ENCODE measurements at places on chromosomes 2 and 18.

DNA sequence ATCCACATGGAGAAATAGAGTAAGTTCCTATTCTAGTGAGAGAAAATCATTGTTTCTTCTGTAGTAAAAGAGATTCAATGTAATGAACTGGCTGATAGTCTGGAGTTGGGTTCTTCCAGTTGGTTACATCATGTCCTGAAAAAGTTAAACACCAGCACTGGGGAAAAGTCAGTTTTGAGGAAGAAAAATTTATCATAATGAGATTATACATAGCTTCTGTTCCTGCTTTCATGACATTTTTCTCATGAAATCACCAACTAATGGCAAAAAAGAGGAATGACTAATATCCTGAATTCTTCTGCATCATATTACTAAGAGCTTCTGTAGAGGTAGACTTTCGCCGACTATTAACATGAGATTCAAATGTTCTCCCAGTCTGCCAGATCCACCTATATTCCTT is 69.2 kb upstream of the SLC9A2 start:
- DNase-seq: no peak

- DNase-seq: no peak
These were observed 20.4 kb downstream of the ZRANB3 start for GRCh38 chr2:135510577-135510976.

- DNase-seq: peak; percentile 44
These were observed at the start of gene KIF3C for GRCh38 chr2:25982273-25982967. KIF3C (minus strand) TSS chr2:25982497; CDS start chr2:25981917, 580 bp downstream.

GRCh38 chr2:43370705-43371104 is 144.3 kb upstream of the ZFP36L2 start:
- DNase-seq: no peak

GRCh38 chr18:14031053-14031452 is 101.2 kb downstream of the ZNF519 start:
- no peak for DNase-seq

- no peak for DNase-seq
These were observed 78.2 kb downstream of the ARHGAP28 start for GRCh38 chr18:6807515-6808257.

DNA sequence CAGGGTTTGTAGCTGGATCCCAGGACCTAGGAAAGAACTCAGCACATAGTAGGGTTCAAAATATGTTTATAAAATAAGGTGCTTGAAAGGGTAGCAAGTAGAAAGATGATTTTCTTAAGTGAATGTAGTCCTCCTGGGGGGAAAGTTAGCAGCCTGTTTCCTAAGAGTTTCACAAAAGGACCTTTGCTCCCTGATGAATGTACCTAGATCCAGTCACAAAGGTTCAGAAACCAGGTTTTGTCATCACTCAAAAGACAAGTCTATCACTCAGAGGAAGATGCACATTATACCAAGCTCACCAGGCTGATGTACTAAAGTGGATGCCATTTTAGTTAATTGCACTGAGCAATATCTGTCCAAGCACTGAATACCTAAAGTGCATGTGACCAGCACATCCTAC is 378.2 kb downstream of the BCL11A start:
- no peak for DNase-seq

GRCh38 chr2:60529785-60530627 is 23.4 kb downstream of the BCL11A start:
- DNase-seq: no peak

- no peak for DNase-seq
These were observed 56.4 kb downstream of the MERTK start for GRCh38 chr2:111954602-111955332.

DNA sequence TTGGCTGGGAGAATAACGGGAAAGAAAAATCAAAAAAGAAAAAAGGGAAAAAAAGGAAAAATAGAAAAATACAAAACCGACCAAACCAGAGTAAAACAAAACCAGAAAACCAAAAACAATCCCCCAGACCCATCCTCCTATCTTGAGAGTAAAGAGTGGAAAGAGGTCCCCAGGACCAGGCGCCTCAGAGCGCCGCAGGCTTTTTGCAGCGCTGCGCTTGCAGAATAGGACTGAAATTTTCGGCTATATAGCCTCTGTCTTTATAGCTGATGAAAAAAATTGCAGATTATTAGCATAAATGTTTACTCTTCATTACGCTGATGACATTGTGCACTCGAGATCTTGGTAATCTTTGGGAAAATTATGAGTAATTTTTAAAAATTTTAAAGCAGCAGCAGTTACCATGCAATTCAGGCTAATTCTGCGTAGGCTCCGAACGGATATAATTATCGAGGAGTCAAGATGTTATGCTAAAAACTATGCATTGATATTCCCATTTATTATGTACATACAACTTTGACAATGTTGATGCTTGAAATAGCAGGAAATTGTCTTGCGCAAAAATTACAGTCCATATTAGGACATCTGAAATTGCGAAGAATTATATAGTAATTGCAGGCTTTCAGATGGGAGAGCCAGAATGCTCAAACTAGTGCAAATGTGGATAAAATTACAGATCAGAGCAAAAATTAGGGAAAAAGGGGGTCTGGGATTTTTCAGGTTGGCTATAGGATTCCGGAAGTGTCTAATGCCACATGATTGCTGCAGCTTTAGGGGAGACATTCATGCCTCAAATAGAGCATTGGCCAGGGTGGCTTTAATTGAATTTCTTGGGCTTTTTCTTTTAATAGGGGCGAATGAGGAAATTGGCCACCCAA is 8.3 kb downstream of the DLX1 start:
- DNase-seq: no peak

GRCh38 chr2:165440367-165440766 is 29.1 kb upstream of the CSRNP3 start:
- DNase-seq: no peak

GRCh38 chr18:76426737-76427305 is 68.2 kb downstream of the ZNF516 start:
- DNase-seq: no peak

- DNase-seq: no peak
These were observed 109.7 kb downstream of the LDLRAD4 start for GRCh38 chr18:13328213-13328612.

- DNase-seq: no peak
These were observed 593 bp upstream of the ACTR2 start for GRCh38 chr2:65227020-65227455.

GRCh38 chr2:24929230-24929629 is 9.2 kb upstream of the ADCY3 start:
- DNase-seq: no peak

DNA sequence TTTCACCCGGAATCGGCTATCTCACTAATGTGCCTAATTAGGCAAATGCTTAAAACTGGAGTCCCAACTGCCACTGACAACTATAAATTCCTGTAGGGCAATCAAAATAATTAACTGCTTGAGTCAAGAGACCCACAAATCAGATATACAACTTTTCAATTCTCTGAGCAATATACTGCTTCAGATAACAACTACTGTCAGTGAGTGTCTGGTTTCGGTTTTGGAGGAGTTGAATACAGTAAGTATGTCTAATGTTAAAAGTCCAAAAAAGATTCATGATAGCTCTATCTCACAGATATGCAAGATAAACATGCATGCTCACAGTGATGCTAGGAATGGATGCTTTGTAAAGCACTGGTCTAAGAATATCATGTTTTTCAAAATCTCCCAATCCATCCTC is 283.3 kb downstream of the NRXN1 start:
- no peak for DNase-seq

DNA sequence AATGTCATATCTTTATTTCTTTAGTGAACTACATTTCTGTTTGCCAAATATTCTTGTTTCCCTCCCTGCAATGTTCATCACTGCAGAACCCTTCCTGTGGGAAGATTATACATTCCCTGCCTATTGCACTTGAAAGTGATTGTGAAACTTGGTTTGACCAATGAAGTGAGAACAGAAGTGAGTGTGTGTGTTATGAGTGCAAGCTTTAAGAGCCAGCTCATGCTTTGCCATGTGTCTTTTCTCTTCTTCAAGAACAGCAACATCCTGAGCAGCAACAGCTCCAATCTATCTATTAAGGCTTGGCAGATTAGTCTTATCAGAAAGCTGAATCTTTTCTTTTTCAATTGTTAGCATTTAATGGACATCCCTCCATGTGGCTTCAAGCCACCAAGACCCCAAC is 42.0 kb upstream of the UBE2E3 start:
- no peak for DNase-seq

GRCh38 chr2:241870081-241870541 is 582 bp downstream of the RTP5 start:
- DNase-seq: no peak

- DNase-seq: no peak
These were observed 78.8 kb upstream of the DTNA start for GRCh38 chr18:34631093-34631966.

GRCh38 chr18:68284236-68284780 is 430.6 kb downstream of the TMX3 start:
- DNase-seq: no peak

DNA sequence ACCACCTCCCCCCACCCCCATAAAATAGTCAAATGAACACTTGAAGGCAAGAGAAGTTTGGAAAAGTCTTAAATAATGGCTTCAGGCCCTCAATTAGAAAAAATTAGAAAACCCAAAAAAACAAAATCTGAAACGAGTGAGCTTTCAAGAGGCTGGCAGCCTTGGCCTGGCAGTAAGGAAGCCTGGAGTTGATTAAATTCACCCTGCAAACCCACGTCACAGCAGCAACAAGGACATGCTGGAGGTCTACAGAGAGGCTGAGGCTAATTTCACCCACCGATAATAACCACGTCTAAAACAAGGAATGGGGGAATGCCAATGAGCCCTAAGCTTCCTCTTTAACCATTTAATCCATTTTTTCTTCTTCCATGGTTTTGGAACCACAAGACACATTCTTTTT is 122.7 kb upstream of the SMAD7 start:
- DNase-seq: no peak

DNA sequence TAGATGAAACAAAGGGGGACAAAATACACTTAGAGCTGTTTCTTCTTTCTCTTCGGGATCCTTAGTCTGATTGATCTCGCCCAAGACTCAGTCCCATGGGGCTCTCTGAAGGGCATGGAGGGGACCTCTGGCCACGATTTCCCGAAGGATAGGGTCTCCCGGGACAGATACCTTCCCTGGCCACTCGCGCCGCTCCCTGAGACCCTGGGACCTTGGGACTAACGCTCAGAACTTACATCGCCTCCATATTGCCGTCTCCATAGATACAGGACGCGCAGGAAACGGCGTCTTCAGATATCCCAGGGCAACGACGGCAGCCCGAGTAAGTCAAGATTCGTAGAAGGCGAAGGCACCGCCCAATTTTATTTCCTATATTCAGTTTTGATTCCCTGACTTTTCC is at the start of gene CFAP65:
Gene CFAP65, minus strand, starts transcription at position 265 of the 400 bp plus-strand sequence. CDS start 2,468 bp downstream, outside the sequence.
- no peak for DNase-seq

DNA sequence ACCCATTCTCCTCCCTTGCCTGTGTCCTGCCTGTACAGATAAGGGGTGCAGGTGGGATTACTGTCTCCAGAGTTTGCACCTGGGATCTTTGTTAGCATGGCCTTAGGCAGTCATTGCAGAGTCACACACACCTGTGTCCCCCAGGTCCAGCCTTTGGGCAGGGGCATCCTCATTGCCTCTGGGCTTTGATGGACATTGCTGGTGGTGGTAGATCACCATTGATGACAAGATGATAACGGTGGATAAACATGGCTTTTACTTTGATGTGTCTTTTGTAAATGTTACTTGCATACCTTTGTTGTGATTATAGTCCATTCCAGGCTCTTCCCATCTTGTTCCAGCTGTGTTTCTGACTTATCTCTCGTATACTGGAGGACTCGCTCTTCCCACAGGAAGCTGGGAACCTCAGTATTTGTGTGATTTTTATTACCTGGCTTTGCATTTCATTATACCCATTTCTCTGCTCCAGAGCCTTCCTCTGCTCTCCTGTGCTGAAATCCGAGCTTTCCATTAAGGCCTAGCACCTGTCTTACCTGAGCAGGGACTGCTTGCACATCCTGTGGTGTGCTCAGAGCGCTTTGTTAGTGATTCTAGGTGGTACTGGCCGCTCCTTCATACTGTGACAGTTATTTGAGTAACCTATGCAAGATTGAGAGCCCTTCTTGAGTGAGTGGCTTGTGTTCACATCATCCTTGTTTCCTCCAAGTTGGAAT is 79.2 kb downstream of the PTPRM start:
- no peak for DNase-seq

DNA sequence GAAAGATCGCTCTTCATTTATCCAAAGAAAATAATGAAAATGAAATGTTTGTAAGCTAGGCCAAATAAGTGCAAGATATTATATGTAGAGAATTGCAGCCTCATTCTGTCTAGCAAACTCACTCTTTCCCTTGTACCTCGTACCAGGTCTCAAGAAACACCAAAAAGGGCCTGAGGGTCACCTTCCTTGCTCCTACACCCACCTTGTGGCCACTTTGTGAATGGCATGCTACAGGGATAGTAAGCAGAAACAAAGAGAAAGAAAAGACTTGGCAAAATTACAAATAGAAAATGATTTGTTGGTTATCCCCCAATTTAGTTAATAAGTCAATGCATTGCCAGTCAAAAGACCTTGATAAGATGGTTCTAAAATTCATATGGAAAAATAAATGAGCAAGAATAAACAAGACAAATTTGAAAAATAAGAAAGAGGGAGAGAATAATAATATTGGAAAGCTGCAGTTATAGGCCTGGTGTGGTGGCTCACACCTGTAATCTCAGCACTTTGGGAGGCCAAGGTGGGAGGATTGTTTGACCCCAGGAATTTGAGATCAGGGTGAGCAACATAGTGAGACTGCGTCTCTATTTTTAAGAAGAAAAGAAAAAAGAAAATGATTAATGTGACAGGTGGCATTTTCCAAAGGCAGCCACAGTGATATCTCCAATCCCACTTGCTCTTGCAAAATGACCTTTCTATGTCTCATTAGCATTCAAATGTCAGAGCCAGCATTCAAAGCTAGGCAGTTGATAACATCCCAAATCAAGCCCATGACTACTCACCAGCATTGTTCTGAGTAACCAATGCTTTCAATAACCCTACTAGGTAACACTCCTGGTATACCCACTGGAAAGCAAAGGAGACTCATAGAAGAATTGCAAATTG is 38.8 kb upstream of the BMP10 start:
- peak; percentile 47 for DNase-seq

- DNase-seq: no peak
These were observed 55.5 kb downstream of the MAP4K4 start for GRCh38 chr2:101752716-101753616.

GRCh38 chr18:12657684-12658425 is at the start of gene SPIRE1:
SPIRE1 (minus strand) TSS chr18:12658107; CDS start chr18:12657866, 241 bp downstream.
- DNase-seq: no peak

DNA sequence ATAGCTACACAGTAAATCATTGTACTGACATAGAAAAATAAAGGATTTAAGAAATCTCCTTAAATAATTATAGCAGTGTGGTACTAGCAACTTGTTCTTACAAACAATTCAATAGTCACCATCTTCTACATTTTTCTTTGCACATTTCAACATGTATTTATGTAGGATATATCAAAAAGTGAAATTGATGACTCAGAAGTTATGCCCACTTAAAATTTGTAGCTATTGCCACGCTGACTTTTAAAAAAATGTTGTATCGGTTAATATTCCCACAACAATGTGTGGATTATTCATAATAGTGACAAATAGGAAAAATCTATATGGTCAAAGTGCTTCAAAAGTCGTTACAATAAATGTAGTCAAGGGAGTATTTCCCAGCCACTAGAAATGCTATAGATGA is 6.7 kb downstream of the TGFA start:
- DNase-seq: no peak

- no peak for DNase-seq
These were observed 135.7 kb upstream of the TMEM200C start for GRCh38 chr18:6031002-6031401.

- DNase-seq: no peak
These were observed 132.3 kb upstream of the DLX2 start for GRCh38 chr2:172234716-172235691.
